Kidney (tissue), 22 donors: ENCODE measurements at places on chromosomes 7 and 10. TPM values are rescaled to one million over a fixed set of nuclear protein-coding genes. Genes with fewer than 3 reads are reported as not detected.

The MAP3K8 gene
- 41.6 TPM for total RNA-seq

The ZNF804B gene
- 0.19 TPM for total RNA-seq

The OR2F2 gene
- total RNA-seq = not detected

The PHKG1 gene
- total RNA-seq = 0.91 TPM

The GALNT17 gene
- 2.4 TPM for total RNA-seq

The CDH23 gene
- total RNA-seq = 6.4 TPM

The SNX13 gene
- 57.0 TPM for total RNA-seq

The JAKMIP3 gene
- total RNA-seq = 0.16 TPM

The HOGA1 gene
- 28.8 TPM for total RNA-seq

The GPRIN2 gene
- 12.6 TPM for total RNA-seq

The HMX3 gene
- not detected for total RNA-seq

The KDM7A gene
- total RNA-seq = 14.2 TPM

The ASB10 gene
- not detected for total RNA-seq

The NOBOX gene
- total RNA-seq = not detected

The SLC18A3 gene
- not detected for total RNA-seq
